NCI-H2107 (cell line): ENCODE measurements at places on chromosomes 2 and 18.

DNA sequence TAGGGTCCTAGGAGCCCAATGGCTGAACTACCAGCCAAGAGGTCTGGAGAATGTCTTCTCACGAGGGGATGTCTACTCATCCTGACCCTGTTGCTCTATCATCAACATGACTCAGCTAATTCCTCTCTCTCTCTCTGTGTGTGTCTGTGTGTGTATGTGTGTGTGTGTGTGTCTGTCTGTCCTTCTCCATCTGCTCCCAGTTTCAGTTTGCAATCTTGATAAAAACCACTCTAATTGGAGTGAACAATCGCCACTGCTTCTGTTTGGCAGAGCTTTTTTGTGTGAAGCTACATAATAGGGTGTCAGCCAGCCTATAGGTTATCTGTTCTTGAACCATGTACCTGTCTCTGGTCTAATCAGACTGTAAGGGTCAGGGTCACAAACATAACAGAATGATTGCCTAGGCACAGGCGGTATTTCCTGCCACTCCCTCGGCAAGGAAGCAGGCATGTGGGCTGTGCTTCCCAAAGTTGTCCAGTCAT lies 219.8 kb downstream of the SH3BP4 start:
- DNase-seq, result no peak

DNA sequence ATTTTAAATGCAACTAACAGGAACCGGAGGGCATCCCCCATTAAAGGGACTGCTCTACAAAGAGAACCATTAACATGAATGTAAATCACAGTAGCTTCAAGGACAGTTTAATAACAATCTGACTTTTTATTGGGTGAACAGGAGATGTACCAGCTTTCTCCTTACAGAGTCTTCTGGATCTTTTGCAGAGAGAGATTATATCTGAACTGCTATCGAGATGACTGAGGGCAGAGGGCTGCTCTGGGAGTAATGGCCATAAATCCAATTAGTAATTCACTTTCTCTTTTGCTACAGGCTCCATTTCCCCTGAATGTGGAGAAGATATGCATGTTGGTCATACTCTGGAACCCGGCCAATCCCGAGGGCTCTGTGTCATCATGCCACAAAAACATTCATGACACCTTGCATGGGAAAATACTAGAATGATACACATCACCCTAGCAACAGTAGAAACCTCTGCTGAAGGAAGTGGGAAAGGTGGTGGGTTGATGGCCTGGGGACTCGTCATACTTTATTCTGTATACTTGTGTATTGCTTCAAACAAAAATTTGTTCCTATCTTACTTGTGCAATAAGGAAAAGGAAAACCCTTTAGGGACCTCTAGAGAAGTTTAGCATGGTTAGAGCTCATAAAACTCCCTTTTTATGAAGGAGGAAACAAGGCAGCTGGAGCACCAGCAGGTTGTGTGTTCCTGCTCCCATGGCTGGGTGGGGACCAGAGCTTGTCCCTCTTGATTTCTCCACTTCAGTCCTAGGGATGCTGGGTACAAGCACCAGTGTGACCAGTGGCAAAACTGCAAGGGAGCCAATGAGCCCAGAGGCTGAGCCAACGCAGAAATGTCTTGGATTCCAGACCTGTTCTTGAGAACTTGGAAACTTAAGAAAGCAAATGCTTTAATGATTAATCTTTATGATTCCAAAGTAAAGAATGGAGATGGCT lies 26.0 kb downstream of the CTAGE1 start:
- DNase-seq, result no peak

GRCh38 chr2:163646687-163647086 lies 89.1 kb downstream of the FIGN start:
- no peak for DNase-seq

DNA sequence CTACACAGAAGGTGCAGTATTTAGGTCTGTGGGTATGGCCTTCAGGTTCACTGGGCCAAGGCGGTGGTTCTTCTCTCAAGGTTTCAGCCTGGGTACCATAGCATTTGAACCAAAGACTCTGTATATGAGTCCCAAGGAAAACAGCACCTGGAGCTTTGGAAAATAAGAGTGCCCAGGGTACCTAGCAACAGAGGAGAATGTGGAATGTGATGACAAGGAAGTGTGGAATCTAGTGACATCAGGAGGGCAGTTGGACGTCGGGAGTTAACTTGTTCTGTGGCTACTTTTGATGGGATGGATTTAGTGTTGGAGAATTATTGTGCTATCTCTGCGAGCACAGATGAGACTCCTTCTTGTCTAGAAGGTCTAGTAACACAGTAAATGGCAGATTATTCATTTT lies 201.2 kb downstream of the NOL4 start:
- DNase-seq, result no peak

GRCh38 chr2:105701042-105701441 lies 43.7 kb upstream of the NCK2 start:
- DNase-seq, result no peak

GRCh38 chr2:241852116-241852980 lies 6.3 kb downstream of the PDCD1 start:
- DNase-seq, result no peak

- DNase-seq, result no peak
Measured at GRCh38 chr2:164024396-164024795, 288.6 kb upstream of the FIGN start.

DNA sequence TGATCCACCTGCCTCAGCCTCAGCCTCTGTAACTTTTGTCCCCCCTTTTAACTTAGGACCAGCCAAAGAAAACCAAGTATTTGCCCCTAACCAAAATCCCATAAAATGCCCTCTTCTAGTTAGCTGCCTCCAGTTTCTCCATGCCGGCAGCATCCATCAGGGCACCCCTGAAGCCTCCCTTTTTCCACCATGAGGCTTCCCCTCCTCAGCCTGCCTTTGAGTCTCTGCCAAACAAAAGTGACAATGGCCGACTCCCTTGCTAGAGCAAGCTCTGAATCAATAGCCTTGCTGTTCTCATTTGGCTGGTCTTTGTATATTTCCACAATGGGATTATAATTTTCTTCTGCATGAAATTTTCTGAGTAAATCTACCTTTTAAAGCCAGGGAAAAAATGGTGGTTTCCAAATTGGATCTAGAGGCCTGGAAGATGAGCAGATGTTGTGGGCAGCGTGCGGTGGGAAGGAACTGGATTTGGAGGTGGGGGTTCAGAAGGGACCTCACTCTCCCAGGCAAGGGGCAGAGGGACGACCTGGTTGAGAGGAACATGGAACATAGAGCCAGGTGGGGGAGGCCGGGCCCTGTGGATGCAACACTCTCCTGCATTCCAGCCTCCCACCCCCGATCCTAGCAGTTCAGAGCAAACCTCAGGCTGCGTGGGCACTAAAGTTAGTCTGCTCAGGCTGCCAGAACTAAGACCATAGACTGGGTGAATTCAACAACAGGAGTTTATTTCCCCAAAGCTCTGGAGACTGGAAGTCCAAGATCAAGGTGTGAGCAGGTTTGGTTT lies 80.6 kb downstream of the HS6ST1 start:
- DNase-seq, result no peak

- no peak for DNase-seq
Measured at GRCh38 chr18:37124516-37124915, 295.6 kb downstream of the KIAA1328 start.

DNA sequence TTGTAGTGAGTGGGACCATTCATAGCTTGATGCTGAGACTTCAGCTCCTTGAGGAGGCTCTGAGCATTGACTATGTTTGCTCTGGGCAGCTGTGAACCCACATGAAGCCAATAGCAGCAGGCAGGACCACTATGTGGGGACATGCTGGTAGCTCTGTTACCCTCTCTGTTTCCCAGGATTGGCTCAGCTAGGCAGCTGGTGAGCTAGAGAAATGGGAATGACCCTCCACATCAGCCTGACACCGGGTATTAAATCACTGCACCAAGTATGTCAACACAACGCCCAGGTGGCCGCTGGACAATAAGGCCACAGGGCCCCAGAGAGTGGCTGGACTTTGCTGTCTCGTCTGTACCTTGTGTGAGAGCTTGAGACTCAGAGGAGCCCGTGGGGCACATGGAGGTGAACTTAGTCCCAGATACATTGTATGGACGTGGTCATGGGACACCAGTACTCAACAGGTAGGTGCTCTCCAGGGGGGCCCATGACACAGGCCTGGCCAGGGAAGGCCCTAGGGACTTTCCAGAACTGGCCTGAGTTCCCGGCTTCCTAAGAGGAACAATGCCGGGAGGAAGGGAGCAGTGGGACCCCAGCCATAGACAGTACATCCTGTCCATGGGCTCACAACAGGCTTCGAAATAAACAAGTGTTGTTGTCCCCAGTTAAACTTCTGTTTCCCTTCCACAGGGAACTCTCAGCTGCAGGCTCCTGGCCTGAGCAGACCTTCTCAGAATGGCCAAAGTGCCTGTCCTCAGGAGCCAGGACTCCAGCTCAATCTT lies 35.2 kb downstream of the HS1BP3 start:
- no peak for DNase-seq

DNA sequence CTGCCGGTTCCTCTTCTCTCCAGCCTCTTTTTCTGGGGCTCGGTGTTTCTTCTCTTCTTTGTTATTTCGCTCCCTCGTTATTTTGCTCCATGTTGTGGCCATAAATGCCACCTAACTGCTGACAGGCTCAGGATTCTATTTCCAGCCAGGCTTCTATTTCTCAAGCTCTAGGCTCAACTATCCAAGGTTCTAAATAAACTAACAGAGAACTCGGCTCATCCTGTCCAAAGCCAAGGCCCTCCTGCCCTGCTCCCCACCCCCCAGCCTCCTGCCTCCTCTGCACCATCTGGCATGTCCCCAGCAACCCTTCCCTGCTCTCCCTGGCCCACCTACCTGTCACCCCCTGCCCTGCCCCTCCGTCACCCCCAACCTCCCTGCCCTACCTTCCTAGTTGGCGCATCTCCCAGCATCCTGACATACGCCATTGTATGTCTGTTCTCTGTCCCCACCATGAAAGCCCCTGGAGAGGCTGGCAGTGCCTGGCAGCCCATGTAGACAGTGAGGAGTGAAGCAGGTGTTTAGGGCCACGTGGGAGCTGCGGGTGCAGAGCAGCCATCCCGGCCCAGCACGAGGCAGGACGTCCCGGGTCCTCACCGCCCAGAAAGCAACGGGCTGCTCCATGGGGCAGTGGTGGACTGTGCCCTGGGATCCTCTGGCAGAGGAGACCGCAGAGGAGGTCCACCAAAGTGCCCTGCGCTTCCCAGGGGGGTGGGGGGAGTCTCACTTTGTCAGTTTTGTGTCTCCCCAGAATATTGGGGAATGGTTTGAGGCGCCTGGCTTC lies 186.9 kb downstream of the TWIST2 start:
- no peak for DNase-seq

- DNase-seq, result no peak
Measured at GRCh38 chr18:44036501-44036900, 644.2 kb upstream of the SETBP1 start.
